Smooth muscle cell of the pulmonary artery (primary cell): ENCODE measurements at places on chromosomes 1 and 21. TPM values are rescaled to one million over a fixed set of nuclear protein-coding genes. Genes with fewer than 3 reads are reported as not detected.

Gene PACC1
- 9.8 and 17.1 TPM in 2 replicates for total RNA-seq

Gene LCE2A
- total RNA-seq: not detected in 2 replicates

Gene FAAH
- total RNA-seq: 0.72 and 1.9 TPM in 2 replicates

Gene FCRL5
- not detected in 2 replicates for total RNA-seq

Gene THEMIS2
- 6.5 and 8.9 TPM in 2 replicates for total RNA-seq

Gene SLC41A1
- total RNA-seq: 36.4 and 39.6 TPM in 2 replicates

Gene SIM2
- total RNA-seq: under 0.01 and 0.13 TPM in 2 replicates

Gene NR0B2
- not detected in 2 replicates for total RNA-seq

Gene HES3
- total RNA-seq: not detected in 2 replicates

Gene SELE
- not detected in 2 replicates for total RNA-seq
